Suppressor macrophage (primary cell): ENCODE measurements at places on chromosomes 16 and 17.

- no peak for DNase-seq
Observed at GRCh38 chr16:50820225-50820624, 78.3 kb downstream of the CYLD start.

DNA sequence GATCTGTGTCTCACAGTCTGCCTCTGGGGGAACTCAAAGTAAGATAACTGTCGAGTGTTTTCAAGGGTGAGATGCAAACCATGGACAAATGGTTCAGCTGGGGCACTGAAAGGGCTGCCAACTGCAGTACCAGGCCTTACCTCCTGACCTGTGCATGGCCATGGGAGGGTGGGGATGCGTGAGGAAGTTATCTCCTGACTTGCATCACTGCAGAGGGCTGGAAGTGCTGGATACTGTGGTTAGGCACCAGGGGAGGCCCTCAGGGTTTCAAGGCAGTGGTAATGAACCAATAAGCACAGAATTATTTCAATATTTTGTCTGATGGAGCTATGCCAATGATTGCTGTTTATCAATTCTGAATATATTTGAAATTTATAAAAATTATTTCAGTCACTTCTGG, 159.2 kb downstream of the CYLD start:
- DNase-seq = no peak

- DNase-seq = no peak
Observed at GRCh38 chr17:37069087-37069486, 120.3 kb downstream of the AATF start.

DNA sequence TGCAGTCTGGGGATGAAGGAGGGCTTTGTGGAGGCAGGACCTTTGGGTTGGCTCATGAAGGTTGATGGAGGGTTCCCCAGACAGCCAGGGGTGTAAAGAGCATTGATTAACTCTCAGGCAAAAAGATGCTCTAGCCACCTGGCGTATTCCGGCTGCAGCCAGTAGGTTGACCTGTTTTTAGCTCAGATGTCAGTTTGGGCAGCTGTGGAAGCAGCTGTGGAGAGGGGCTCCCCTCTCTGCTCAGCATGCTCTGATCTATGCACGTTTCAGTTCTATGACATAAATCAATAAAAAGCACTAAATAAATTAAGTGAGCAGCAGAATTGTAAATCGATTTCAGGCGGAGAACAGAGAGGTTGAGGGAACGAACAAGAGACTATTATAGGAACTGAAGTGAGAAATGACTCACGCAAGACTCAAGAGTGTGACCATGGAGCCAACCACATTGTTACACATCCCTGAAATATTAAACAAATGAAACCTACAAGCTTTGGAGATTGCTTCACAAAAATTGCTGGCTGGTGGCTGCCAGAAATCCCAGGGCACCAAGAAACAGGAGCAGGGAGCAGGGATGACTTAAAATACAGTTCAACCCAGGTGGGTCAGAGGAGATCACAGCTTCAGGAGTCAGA, 111.9 kb downstream of the GSG1L start:
- DNase-seq = no peak

DNA sequence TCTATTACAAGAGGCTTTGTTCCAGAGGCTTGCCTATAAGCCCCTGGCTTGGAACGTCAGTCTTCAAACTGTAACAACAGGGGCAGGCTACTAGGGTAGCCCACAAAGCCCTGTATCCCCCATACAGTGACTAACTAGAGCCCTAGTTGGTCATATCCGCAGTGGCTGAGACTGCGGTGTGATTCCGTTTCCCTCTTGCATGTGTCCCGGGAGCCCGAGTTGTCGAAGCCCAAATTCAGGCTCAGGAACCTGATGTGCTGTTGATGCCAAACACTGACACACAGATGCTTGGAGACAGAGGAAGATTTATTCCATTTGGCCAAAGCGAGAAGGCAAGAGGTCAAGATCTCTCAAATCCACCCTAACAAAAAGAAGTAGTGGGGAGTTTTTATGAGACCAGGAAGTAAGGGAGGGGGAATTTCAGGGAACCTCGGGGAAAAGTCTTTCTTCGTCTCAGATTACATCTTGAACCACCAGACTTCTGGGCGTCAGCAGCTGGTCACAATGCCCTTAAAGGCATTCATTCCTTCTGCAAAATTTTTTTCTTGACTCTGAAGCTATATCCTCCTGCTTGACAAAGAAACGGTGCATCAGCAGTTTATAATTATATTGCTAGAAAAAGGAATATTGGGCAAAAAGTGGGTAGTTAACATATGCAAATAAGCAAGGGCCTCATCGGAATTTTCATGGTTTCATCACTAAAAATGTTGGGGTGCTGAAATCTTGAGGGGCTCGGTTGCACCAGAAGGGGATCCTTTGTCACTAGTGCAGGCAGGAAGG, 879 bp downstream of the SLFN5 start:
- DNase-seq = peak; percentile 75

GRCh38 chr16:75097941-75098901, 18.4 kb downstream of the LDHD start:
- DNase-seq = no peak

- DNase-seq = no peak
Observed at GRCh38 chr17:6908807-6909206, 77.3 kb upstream of the TEKT1 start.

DNA sequence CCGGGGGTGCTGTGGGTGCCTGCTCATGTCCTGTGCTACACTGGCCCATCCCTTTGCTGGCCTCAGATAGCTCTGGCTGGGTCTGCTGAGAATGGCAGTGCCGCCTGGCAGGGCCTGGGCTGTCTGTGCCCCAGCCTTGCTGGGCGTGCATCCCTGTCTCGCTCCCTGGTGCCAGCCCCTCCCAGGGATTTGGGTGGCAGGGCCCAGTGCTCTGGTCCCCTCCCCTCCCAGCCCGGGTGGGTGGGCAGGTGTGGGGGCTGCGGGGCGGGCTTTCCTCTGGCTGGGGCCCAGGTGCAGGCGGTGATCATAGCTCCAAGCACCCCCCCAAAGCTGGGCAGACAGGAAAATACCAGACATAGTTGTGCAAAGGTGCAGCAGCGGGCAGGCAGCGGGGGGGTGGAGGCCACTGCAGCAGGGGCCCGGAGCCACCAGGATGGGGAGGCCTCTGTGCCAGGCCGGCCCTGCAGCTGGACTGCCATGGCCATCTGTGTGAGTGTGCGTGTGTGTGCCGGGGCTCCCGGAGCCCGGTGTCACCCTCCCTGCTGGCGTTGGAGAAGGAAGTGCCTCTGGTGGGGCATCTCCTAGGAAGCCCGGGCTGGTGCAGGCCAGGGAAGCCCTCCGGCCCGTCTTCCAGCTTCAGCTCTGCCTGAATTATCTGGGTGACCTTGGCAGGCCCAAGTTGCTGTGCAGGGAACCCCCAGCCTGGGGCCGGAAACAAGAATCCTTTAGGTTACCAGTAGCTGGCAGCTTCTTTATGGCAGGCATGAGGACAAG, 7.4 kb downstream of the GLIS2 start:
- DNase-seq = no peak

DNA sequence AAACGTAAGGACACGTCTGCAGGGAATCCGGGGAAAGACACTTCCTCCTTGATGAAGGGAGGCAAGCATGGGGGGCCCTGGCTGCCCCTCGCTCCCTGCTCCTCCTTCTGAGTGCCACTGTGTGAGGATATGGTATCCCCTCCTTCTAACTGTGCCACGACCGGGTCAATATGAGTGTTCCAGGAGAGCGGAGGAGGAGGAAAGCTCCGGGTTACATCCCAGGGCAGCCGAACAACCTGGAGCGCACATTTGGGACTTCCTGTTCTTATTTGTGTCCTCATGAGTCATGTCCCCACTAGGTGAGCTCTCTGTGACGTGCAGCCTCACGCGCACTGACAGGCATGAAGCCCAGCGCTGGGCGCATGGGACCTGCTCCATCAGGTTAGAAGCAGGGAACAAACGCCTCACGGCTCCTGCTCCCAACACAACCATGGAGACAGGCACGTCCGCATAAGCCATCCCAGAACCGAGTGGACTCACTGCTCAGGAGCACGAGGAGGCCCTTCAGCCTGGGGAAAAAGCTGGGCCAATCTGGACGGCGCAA, 92.9 kb upstream of the DNAH17 start:
- DNase-seq = no peak

GRCh38 chr16:21001262-21001661, 100.7 kb downstream of the LYRM1 start:
- peak; percentile 58 for DNase-seq
